Regular cardiac myocyte (primary cell): ENCODE measurements at places on chromosomes 1 and 21. TPM values are rescaled to one million over a fixed set of nuclear protein-coding genes. Genes with fewer than 3 reads are reported as not detected.

Gene FMN2
- 29.0 and 73.6 TPM in 2 replicates for total RNA-seq

Gene RNF186
- total RNA-seq: not detected in 2 replicates

Gene NAV1
- 23.0 and 30.7 TPM in 2 replicates for total RNA-seq

Gene TMEM240
- total RNA-seq: 1.5 and 3.7 TPM in 2 replicates

Gene PIK3R3
- total RNA-seq: 4.5 and 5.0 TPM in 2 replicates

Gene SLC9C2
- 0.28 TPM in 1 of 2 replicates, not detected in the other for total RNA-seq

Gene EFNA1
- 0.19 and 1.4 TPM in 2 replicates for total RNA-seq

Gene LCE4A
- not detected in 2 replicates for total RNA-seq

Gene FGR
- total RNA-seq: under 0.01 TPM in 1 of 2 replicates, not detected in the other

Gene RHBDL2
- total RNA-seq: 1.2 and 1.4 TPM in 2 replicates

Gene IGSF3
- total RNA-seq: 0.38 and 0.85 TPM in 2 replicates

Gene SOAT1
- 23.8 and 26.2 TPM in 2 replicates for total RNA-seq

Gene RNF223
- total RNA-seq: not detected in 2 replicates

Gene RGS4
- total RNA-seq: 919 and 1,715 TPM in 2 replicates

Gene GRIK3
- not detected in 2 replicates for total RNA-seq

Gene RIIAD1
- total RNA-seq: not detected in 2 replicates

Gene SLC1A7
- total RNA-seq: 0.58 and 1.1 TPM in 2 replicates

Gene TTC22
- total RNA-seq: not detected in 2 replicates

Gene ATP1A2
- 0.28 TPM in 1 of 2 replicates, not detected in the other for total RNA-seq

Gene BMP8A
- under 0.01 and 0.19 TPM in 2 replicates for total RNA-seq

Gene AGT
- 0.19 and 5.4 TPM in 2 replicates for total RNA-seq

Gene ADGRL2
- 226 and 358 TPM in 2 replicates for total RNA-seq

Gene CCDC27
- not detected in 2 replicates for total RNA-seq

Gene TRAF3IP3
- not detected in 2 replicates for total RNA-seq

Gene OR2L8
- not detected in 2 replicates for total RNA-seq

Gene SLAMF9
- total RNA-seq: 0.28 TPM in 1 of 2 replicates, not detected in the other

Gene NEGR1
- 11.8 and 13.8 TPM in 2 replicates for total RNA-seq

Gene OR14K1
- total RNA-seq: not detected in 2 replicates

Gene LRRC7
- under 0.01 TPM in 2 replicates for total RNA-seq

Gene CLK2
- 22.0 and 25.7 TPM in 2 replicates for total RNA-seq

Gene S100A14
- 0.19 TPM in 1 of 2 replicates, not detected in the other for total RNA-seq

Gene KIF26B
- 0.96 and 9.3 TPM in 2 replicates for total RNA-seq

Gene AMY1C
- not detected in 2 replicates for total RNA-seq

Gene GART
- total RNA-seq: 53.0 and 132 TPM in 2 replicates

Gene GSTM4
- 3.5 and 7.9 TPM in 2 replicates for total RNA-seq

Gene SHE
- 0.19 and 0.28 TPM in 2 replicates for total RNA-seq

Gene RHOU
- under 0.01 and 1.1 TPM in 2 replicates for total RNA-seq

Gene CSMD2
- total RNA-seq: 0.38 and 0.56 TPM in 2 replicates

Gene TNFAIP8L2
- total RNA-seq: not detected in 2 replicates

Gene SPRR2A
- not detected in 2 replicates for total RNA-seq

Gene PRAMEF17
- not detected in 2 replicates for total RNA-seq
